ENCODE measurements at places on chromosomes 16 and 17.
A peak's percentile ranks its signal among the peaks of the same experiment; 100 is the strongest.

GRCh38 chr17:56206351-56206750 lies 53.1 kb downstream of the ANKFN1 start:
- no peak for DNase-seq

- no peak for DNase-seq
Measured at GRCh38 chr16:17330044-17330443, 140.7 kb downstream of the XYLT1 start.

GRCh38 chr17:79305376-79305767 lies 230.7 kb downstream of the ENGASE start:
- DNase-seq, result no peak

DNA sequence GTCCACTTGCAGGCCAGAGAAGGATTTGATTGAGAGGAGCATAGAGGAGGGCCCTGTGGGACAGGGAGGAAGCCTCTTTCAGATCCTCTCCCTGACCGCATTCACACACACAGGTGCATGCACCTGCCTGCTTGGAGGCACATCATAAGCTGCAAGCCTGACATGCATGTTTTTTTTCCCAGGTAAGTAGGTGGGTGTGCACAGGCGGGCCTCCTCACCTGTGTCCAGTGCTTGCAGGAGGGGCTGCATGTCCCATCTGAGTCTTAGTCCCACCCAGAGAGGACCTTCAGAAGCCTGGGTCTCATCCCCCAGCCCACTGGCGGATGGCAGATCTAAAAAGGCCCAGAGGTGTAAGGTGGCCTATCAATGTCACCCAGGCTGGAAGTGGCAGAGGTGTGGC lies 130.8 kb downstream of the TMEM132E start:
- DNase-seq, result no peak

- no peak for DNase-seq
Measured at GRCh38 chr16:75225092-75225491, 6.3 kb downstream of the CTRB1 start.

GRCh38 chr17:17826942-17827785 lies 9.6 kb downstream of the SREBF1 start:
- DNase-seq, result no peak

- DNase-seq, result no peak
Measured at GRCh38 chr16:52770828-52771227, 223.9 kb upstream of the TOX3 start.

- no peak for DNase-seq
Measured at GRCh38 chr17:28758411-28759121, 14.8 kb downstream of the TRAF4 start.

DNA sequence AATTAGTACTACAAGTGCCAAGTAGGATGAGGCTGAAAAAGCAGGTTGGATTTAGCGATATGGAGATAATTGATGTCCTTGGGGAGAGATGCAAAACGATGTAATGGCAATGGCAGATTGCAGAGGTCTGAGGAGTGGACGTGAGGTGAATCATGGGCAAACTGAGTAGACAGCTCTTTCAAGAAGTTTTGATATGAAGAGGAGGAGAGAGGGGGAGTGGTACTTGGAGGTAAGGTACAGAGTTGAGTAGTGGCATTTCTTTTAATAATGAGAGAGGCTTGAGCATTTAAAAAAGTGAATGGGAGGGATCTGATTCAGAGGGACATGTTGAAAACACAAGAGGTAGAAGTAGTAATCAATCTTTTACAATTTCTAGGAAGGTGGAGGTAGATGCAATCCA lies 17.7 kb upstream of the VPS4A start:
- no peak for DNase-seq

- no peak for DNase-seq
Measured at GRCh38 chr16:60073376-60073775, 1339.3 kb upstream of the GOT2 start.

DNA sequence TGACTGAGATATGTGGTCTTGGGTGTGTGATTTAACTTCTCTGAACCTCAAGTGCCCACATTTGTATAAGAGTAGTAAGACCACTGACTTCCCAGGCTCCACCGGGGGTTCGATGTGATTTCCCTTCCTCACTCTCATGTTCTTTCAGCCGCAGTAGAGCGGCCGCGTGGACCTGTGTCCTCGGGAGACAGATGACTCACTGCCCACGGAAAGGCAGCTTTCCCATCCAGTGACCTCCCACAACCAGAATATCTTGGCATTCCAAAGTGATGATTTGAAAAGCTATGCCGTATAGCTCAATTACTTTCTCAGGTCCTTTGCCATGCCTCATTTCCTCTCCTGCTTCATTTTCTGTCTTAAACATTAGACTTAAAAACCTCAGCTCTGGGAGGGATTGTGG lies 73.6 kb downstream of the IL21R start:
- no peak for DNase-seq

DNA sequence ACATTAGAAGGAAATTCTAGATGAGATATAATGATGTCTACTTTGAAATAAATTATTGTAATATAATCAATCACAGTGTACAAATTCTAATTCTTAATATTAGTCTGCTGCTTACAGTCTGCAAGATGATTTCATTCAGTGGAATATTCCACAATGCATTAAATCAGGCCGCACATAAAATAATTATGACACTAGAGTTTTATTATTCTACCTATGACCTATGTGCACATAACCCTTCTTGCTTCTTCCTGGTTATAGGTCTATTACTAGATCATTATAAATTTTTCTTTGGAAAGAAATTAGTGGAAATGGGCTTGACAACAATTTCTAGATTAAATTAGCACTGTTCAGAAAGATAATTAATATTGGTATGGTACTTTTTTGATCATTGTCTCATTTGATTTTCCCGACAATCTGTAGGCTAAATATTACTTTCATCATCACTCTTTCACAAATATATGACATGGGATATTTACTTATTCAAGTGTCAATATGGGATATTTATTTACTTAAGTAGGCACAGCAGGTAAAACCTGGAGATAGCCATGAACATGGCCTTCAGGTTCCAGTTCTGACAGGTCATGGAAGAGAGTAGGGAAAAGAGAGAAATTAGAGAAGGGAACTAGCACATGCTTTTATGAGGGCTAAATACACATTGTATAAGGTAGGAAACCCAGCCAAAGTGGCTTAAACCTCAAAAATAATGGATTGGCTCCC lies 476.4 kb downstream of the TOX3 start:
- no peak for DNase-seq

- DNase-seq, result peak; percentile 93
Measured at GRCh38 chr17:7561028-7561575, 617 bp upstream of the SENP3 start.

DNA sequence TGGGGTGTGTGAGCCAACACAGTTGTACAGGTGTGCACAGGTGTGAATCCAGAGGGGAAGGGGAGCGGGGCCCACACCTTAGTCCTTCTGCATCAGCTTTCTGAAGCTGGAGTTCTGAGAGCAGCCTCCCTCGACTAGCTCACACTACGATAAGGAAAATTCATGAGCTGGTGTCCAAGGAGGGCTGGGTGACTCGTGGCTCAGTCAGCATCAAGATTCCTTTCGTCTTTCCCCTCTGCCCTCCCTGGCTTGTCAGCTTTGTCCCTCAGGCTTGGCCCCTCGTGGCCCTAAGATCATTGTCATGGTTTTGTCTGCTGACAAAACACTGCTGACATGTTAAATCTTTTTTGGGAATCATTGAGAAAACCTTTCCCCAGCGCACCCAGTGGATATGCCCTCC lies 47.5 kb downstream of the OR1D5 start:
- DNase-seq, result no peak

DNA sequence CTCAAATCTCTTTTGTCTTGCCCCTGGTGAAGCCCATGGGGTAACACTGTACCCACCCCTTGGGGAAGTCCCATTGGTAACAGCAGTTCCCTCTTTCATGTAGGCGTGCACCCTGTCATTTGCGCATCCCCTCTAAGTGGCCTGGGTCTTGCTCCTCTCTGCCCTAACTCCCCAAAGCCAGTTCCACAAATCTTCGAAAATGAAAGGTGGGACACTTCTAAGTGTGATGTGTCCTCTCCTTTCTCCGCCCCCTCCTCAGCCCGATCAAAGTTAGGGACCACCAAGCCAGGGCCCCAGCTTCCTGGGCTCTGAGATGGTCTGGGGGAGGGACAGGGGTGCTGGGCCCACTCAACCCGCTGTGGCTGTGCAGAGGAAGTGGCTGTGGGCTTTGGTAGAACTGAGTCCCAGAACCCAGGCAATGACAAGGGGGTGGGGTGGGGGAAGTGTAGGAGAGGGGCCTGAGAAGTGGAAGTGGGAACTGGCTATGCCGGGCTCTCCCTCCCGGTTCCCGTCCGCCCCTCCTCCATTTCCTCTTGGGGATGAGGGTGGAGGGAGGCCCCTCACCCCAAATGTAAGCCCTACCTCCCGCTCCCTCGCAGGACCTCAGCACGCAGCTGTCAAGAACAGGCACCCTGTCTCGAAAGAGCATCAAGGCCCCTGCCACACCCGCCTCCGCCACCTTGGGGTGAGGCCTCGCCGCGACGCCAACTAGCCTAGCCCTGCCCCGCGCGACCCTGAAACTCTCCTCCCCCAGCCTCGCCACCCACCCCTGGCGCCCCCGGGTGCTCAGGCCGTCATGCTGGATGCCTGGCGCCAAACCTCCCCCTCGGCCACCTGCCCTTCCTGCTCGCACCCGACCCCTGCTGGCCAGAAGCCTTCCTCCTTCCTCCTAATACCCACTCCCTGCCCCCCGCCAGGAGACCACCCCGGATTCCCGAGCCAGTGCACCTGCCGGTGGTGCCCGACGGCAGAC lies 8.7 kb downstream of the ABI3 start:
- no peak for DNase-seq

- no peak for DNase-seq
Measured at GRCh38 chr17:44967026-44967906, 837 bp downstream of the C1QL1 start.

DNA sequence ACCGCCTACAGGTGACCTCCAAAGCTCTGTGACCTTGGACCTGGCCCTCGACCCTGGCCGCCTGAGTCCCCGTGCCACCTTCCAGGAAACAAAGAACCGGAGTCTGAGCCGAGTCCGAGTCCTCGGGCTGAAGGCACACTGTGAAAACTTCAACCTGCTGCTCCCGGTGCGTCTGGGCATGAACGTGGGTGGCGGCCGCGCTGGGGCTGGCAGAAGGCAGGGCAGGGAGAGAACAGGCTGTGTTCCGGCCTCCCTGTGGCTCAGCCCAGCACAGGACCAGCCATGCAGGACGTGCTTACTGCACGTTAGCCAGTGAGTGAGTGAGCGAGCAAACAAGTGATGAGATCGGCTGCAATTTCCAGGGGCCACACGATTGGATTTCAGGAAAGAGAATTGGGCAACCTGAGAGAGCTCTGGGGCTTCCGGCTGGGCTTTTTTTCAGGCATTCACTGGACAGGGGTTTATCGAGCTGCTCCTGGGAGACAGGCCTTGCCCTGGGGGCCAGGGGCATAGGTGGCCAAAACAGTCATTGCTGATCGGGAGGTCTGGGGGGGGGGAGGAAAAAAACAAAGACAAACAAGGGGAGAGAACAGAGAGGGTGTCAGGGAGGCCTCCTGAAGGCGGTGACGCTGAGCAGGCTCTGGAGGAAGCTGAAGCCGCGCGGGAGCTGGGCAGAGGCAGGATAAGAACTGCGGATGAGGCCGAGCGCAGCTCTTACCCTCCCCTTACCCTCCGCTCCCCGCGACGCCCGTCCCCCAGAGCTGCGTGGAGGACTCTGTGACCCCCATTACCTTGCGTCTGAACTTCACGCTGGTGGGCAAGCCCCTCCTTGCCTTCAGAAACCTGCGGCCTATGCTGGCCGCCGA lies 16.9 kb downstream of the ITGAX start:
- DNase-seq, result no peak

DNA sequence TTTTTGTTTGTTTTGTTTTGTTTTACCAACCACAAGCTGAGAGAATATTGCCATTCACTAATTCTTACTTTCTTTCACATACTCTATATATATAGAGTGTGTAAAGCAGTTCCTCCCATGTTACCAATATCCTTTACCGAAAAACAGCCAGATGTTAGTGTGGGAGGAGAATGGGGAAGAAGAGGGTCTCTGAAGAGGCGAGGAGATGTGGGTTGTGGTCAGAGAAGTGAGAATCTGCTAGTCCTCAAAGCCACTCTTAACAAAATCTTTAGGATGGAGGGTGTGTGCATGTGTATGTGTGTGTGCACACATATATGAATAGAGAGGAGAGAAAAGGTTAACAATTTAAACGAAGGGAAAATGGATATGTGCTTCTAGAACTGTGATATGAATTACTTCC lies 80.6 kb downstream of the TUBD1 start:
- DNase-seq, result no peak

- DNase-seq, result no peak
Measured at GRCh38 chr16:89314357-89314756, 96.9 kb downstream of the ZNF778 start.

- no peak for DNase-seq
Measured at GRCh38 chr17:80919331-80920311, 72.0 kb upstream of the CHMP6 start.

GRCh38 chr16:19410435-19411171 lies 7.1 kb upstream of the TMC5 start:
- DNase-seq, result peak; percentile 4

DNA sequence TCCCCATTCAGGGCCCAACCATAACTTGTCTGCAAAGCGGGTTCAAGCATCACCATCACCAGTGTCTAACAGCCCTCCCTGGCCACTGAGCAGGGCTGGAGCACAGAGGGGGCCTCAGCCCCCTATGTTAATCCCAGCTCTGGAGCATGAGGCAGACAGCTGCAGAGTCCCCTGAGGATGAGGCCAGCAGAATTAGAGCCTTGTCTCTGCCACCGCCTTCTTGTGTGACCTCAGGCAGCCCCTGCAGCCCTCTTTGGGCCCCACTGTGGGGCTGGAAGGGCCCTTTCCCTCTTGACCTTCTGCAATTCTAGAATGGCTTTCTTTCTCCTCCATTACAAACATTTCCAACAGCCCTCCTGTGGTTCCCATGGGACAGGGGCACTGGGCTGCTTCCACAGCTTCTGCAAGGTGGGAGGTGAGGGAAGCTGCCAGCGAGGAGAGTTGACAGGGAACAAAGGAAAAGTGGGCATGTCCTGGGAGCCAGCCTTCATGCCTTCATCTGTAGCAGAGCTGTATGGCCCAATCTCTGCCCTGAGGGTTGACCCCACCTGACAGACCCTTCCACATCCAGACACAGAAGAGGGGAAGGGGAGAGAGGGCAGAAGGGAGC lies 65.7 kb downstream of the TMEM132E start:
- no peak for DNase-seq

DNA sequence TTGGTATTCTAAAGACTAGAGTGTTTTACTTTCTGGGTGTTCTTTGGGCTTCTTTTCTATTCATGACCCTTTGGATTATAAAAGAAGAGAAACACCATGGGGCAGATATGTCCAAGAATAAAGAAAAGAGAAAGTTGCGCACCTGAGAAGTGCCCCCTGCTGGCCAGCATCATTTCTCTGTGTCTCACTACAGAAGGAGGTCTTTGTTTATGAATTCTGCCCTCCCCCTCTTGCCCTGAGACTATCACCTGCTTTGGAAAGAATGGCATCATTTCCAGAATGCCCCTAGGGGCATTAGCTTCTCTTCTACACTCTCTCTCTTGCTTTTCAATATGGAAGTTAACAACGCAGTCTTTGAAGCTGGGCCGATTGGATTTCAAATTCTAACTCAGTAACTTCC lies 45.0 kb downstream of the CDH13 start:
- DNase-seq, result peak; percentile 37
